Progenitor cell of endocrine pancreas (in vitro differentiated cells): ENCODE measurements at places on chromosomes 3 and 15. TPM values are rescaled to one million over a fixed set of nuclear protein-coding genes. Genes with fewer than 3 reads are reported as not detected.

DNA sequence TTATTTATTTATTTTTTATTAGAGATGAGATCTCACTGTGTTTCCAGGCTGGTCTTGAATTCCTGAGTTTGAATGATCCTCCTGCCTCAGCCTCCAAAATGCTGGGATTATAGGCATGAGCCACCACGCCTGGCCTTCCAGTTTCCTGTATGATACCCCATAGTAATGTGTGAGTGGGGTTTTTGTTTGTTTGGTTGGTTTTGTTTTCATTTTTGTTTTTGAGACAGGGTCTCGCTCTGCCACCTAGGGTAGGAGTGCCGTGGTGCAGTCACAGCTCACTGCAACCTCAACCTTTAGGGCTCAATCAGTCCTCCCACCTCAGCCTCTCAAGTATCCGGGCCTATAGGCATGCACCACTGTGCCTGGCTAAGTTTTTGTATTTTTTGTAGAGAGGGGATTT lies 30.9 kb downstream of the GOLM2 start:
- DNase-seq = no peak

DNA sequence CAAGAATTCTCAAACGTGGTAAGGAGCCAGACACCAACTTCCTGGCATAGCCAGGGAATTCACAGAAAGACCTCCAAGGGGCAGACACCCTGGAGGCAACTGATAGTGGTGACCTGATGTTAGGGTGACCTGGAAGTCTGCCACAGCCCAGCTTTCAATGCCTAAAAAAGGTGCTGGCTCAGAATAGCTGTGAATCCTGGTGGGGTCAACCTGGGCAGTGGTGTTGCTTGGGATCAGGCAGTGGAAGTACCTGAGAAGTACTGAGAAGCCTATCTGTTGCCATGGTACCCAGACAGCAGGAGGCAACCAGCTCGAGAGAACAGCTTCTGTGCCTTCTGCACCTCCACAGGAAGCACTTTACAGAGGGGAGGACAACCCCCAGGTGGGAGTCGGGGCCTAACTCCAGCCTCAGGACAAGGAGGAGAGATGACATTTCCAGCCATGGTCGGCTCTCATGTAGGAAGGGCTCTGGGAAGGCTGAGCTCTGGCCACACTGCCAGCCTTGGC lies 55.4 kb upstream of the LARS2 start:
- no peak for DNase-seq

DNA sequence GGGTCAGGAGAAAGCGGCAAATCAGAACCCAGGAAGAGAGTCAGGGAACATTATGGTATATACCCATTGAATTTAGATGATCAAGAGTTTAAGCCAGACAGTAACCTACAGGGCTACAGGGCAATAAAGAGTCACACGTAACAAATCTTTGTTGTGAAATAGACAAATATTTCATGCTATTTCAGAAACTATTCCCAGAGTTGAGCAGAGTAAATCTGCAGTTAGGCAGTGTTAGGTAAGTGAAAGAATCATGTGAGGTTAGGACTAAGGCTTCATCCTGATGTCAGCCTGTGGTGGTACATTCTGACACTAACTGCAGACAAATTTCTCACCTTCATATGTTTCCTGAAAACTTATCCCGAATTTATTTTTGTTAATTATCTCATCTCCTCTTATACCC lies 153.0 kb downstream of the UBE2E2 start:
- no peak for DNase-seq

DNA sequence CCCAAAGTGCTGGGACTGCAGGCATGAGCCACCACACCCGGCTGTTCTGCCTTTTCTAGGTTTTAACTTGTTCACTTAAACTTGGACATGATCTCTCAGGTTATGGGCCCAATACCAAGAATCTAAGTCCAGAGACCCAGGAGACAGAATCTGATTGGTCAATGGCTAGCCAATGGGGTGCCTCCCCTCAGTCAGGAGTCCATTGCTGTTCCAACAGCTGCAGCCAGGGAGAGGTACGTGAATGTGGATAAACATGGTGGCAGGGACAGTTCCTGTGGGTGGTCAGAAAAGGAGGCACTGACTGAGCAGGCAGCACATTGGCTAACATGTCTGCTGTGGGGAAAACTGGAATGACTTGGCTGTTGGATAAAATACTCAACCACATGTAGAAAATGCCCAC lies 140.3 kb downstream of the RPLP1 start:
- no peak for DNase-seq

DNA sequence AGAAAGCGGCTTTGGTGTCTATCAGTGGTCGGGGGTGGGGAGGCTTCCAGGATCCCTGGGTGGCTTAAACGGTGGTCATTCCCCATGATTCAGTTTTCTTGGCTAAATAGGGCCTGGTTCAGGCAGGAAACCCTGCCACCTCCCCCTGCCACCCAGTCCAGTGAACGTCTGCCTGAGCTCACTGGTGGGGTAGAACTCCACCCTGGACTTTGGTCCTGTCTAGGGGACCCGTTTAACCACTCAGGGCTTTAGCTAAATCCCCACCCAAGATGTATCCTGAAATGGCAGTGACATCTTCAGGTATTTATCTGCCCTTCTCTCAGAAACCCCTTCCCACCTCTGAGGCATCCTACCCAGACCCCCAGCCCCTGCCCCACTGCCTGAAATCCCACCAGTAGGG lies 30.5 kb upstream of the LINGO1 start:
- no peak for DNase-seq

GRCh38 chr15:56783156-56783856 lies 50.0 kb upstream of the ZNF280D start:
- DNase-seq = no peak

DNA sequence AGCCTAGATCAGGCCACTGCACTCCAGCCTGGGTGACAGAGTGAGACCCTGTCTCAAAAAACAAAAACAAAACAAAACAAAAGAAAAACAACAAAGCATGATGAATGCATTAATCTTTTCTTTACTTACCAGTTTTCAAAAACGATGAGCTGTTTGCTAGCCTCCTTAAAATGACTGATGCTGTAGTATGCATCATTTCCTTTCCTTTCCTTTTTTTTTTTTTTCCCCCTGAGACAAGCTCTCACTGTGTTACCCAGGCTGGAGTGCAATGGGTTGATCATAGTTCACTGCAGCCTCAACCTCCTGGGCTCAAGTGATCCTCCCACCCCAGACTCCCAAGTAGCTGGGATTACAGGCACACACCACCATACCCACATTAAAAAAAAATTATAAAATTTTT lies 202.0 kb downstream of the ADAMTSL3 start:
- no peak for DNase-seq

- no peak for DNase-seq
Measured at GRCh38 chr15:70493787-70494516, 269.4 kb downstream of the UACA start.

- DNase-seq = no peak
Measured at GRCh38 chr15:55654561-55655031, 66.5 kb upstream of the PYGO1 start.

DNA sequence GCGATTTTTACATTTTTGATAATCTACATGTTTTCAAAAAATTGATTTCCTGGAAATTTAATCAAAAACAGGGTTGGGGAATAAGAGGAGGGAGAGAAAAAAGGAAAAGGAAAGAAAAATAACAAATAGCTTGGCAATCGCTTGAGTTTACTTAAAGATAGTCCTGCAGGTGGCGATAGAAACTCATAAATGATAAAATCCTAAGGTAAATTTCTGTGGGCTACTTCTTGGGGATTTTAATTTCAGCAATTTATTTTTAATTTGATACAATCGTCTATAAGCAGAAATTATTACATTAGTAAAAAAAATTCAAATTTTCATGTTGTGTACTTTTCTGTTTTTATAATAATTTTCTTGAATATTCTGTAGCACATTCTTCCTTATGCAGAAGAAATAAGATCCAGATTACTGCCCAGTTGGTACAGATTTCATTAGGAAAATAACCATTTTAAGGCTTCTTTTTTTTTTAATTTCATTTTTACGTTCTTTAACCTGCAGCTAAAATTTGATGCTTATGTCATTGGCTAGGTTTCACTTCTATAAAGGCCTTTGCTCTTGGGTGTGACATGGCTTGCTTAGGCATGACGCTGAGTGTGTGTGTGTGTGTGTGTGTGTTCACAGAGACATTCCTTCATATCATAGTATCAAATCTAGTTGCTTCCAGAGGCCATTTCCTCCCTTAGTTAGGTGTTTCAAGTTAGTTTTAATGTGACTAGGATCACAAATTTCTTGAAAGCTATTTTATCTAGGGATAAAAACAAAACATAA lies 181.8 kb downstream of the MCTP2 start:
- no peak for DNase-seq

DNA sequence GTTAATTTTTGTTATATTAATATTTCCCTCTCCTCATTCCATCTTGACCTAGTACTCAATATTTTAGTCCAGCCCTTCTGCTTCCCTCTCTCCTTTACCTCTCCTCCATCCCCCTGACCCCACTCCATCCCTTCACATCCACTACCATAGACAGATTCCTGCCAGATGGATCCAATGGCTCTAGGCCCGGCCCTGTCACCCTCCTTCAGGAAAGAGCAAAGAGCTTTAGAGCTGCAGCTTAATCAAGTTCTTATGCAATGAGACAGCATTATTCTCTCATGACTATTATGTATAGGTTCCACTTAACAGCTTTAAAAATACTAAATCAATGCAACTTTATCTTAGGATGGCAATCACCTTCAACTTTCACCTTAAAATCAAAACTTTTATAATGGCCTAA lies 200.7 kb upstream of the TTC14 start:
- no peak for DNase-seq

DNA sequence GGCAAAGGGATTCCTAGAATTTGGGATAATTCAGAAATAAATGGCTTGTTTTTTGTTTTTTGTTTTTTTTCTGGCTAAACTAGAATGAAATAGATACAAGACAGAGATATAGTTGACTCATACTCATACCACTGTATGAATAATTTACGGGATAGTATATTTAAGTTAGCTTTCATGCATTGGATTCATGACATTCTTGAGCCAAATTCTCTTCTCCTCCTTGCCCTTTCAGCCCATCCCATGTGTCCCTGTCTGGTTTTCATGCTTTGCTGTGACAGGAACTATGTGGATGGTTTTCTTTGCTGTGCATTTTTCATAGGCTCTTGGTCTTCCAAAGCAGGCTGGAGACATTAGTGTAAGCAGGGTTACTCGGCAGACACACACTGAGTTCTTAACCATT lies 66.6 kb upstream of the UMPS start:
- DNase-seq = no peak

GRCh38 chr3:30135190-30135589 lies 471.2 kb upstream of the TGFBR2 start:
- no peak for DNase-seq

- no peak for DNase-seq
Measured at GRCh38 chr3:177451864-177452830, 254.9 kb upstream of the TBL1XR1 start.

GRCh38 chr3:45199837-45200648 lies 26.0 kb downstream of the TMEM158 start:
- no peak for DNase-seq

DNA sequence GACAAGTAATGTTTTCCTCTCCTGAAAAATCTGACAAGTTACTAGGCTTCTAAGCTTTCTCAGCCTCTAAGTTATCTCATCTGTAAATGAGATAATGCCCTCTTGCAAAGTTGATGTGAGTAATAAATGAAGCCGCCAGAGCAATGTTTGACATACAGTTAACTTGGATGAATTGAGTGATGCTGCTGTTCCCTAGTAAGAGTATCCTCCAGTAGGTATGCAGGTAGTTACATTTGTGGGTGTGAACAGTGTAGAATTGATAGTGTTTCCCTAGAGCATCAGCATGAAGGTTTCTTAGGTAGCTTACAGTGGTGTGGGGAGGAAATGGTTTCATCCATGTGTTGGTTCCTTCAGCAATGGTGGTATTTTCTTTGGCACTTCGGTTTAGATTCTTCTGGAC lies 3.4 kb downstream of the ATP2C1 start:
- DNase-seq = no peak

DNA sequence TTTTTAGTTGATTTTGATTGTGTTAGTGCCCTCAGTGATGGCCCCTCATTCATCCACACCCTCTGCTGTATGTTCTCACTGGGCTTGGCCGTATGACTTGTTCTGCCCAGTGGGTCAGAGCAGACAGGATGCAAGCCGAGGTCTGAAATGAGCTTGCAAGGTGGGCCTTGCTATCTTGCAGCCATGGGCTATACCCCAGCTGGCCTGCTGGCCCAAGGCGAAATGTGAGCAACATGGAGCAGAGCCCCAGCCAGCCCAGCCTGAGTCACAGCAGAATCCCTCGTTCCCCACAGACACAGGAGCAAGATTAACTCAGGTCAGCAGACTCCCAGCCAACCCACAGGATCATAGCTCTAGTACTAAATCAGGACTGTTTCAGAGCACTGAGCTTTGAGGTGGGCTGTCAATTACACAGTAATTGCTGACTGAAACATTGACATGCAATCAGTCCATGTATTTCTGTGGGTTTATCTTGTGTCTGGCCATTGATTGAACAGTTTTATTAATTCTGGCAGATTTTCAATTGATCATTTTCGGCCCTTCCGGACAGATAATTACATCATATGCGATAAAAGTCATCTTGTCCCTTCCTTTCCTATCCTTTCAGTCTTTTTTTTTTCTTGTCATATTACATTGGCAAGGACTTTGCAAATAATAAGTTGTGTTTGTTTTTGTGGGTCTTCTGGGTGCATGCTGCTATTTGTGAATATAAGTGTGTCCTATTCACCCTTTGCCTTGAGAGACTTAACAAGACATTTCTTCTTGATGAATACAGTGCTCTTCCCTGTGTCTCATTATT lies 27.1 kb downstream of the KLF15 start:
- no peak for DNase-seq

GRCh38 chr15:75599401-75599800 lies 20.3 kb upstream of the PTPN9 start:
- DNase-seq = no peak

DNA sequence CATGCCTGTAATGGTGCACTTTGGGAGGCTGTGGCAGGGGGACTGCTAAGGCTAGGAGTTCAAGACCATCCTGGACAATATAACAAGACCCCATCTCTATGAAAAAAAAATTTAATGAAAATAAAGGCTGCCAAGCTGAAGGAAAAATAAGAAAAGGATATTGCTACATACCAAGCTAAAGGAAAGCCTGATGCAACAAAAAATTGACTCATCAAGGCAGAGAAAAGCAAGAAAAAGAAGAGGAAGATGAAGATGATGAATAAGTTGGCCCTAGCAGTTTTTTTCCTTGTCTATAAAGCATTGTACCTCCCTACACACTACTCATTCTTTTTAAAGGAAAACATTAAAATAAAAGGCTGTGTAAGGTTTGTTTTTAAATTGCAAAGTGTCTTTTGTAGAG lies 441.9 kb upstream of the MDFIC2 start:
- DNase-seq = no peak

GRCh38 chr15:64014995-64015394 lies 31.3 kb downstream of the DAPK2 start:
- DNase-seq = no peak

GRCh38 chr15:46556010-46556409 lies 921.2 kb downstream of the SQOR start:
- no peak for DNase-seq

Gene RTF1
- total RNA-seq = 58.7 and 59.1 TPM in 2 replicates

Gene ZNF774
- 9.5 and 13.8 TPM in 2 replicates for total RNA-seq

Gene TIGIT
- not detected in 2 replicates for total RNA-seq

Gene ITIH4
- total RNA-seq = 2.9 and 9.7 TPM in 2 replicates

Gene APOD
- total RNA-seq = not detected in 2 replicates

Gene SUSD5
- total RNA-seq = 1.1 and 1.8 TPM in 2 replicates

Gene MESP2
- not detected in 2 replicates for total RNA-seq

Gene KLF15
- total RNA-seq = 16.4 and 17.7 TPM in 2 replicates

Gene STARD9
- 1.8 and 2.5 TPM in 2 replicates for total RNA-seq

Gene EPHB1
- total RNA-seq = 1.8 and 2.2 TPM in 2 replicates

Gene SLCO2A1
- total RNA-seq = 27.9 and 28.9 TPM in 2 replicates

Gene SAMD7
- not detected in 2 replicates for total RNA-seq

Gene SLC6A11
- total RNA-seq = 0.19 and 0.22 TPM in 2 replicates

Gene BOC
- 10.8 and 14.2 TPM in 2 replicates for total RNA-seq

Gene GCSAM
- not detected in 2 replicates for total RNA-seq

Gene CLPX
- 52.1 and 56.2 TPM in 2 replicates for total RNA-seq

Gene C2CD4A
- total RNA-seq = 0.17 and 0.20 TPM in 2 replicates

Gene TP63
- 0.72 and 1.6 TPM in 2 replicates for total RNA-seq
